T-helper 2 cell treated with Interferon-gamma antibody and Interleukin-4, amounts not matched to agents 5 μg/mL and 100 μg/mL, for 36 hours (primary cell): ENCODE measurements at places on chromosomes 13 and 19.

DNA sequence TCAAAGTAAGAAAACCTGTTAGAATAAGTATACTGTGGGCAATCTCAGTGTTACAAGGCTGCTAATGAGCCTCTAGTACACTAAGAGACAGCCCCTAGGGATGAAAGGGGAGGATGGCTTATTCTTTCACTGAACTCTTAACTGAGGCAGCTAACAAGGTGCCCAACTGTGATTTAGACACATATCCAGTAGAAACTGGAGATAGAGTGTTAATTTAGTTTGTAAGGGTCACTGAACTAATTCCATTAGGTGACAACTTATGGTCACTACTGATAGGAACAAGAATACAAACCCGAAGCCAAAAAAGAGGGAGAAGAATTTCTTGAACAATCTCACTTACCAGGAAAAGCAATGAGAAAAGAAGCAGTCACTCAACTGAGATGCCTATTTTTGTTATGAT is 1010.6 kb downstream of the PCDH9 start:
- no peak overlapping the region for H3K4me3 ChIP-seq
- DNase-seq, result no peak
- H3K4me1 ChIP-seq, result peaks cover 3% of the 10 kb centered on the region
- no peaks in the 10 kb centered on the region for H3K27me3 ChIP-seq
- no peak overlapping the region for H3K27ac ChIP-seq

DNA sequence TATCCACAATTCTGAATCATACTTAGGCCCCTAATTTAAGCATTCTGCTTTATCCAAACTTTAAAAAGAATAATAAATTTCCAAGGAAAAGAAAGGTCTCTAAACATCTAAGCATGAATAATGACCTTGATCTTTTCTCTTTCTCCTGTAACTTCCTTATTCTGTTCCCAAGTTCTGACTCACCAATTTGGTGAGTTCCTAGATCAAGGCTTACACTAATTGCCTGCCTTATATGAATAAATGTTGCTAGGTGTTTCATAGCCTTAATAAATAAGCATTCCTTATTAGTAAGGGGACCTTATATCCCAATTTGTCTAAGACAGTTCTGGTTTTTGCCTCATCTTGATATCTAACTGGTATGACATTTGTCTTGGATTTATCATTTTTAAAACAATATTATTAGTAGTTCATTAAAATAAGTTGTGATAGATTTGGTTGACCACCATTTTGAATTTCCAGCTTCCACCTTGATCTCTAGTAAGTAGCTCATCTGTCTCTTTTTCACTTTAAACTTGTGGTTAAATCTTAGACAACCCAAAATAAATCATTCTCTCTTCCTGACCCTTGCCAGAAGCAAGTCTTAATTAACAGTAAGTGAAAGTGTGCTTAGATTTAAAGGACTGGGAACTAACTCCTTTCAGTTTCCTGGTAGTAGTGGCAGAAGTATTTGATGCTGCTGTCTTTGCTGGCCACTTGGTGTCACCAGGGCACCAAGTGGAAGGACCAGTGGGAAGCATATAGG is 121.2 kb upstream of the MLNR start:
- no peaks in the 10 kb centered on the region for H3K36me3 ChIP-seq
- H3K27me3 ChIP-seq, result no peaks in the 10 kb centered on the region
- H3K4me3 ChIP-seq, result no peak overlapping the region

DNA sequence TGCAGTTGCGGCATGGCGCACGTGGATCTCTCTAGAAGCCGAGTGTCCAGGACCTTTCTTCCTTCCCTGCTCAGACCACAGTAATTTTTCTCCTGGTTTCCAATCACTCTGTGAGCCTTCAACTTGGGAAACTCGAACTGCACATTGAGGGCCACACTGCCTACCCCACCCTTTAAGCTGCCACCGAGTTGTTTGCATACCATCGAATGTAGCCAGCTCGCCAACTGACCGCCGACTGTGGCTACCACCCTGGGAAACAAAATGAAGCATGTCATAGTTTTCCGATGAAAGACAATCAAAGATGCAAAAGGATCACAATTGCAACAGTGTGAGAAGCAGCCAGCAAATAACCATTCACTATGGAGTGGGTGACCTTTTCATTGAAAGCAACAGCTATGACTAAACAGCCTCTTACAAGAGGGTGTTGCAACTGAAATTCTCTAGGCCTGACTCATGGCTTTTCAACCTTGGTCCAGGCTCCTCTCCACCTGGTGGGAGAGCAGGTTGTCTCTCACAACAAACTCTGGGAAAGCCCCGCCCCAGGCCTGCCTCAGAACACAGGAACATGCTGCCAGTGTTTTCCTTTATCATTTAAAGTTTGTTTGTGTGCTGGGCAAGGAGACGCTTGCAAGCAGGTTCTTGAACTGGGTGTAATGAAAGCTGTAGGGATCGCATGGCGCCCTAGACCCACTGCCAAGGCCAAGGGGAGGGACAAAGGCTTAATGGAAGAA is 141.7 kb upstream of the SERP2 start:
- no peak for DNase-seq
- H3K4me1 ChIP-seq, result no peaks in the 10 kb centered on the region
- H3K4me3 ChIP-seq, result no peak overlapping the region
- H3K27ac ChIP-seq, result no peak overlapping the region
- peaks cover 28% of the 10 kb centered on the region for H3K27me3 ChIP-seq

- H3K27ac ChIP-seq, result no peak overlapping the region
- no peaks in the 10 kb centered on the region for H3K27me3 ChIP-seq
- H3K4me1 ChIP-seq, result no peaks in the 10 kb centered on the region
- no peak for DNase-seq
- H3K36me3 ChIP-seq, result no peaks in the 10 kb centered on the region
Measured at GRCh38 chr13:86572115-86572514, 772.9 kb upstream of the SLITRK6 start.

GRCh38 chr13:37229931-37230330 is 124.5 kb upstream of the CSNK1A1L start:
- DNase-seq, result no peak
- no peaks in the 10 kb centered on the region for H3K36me3 ChIP-seq
- H3K4me3 ChIP-seq, result no peak overlapping the region
- H3K27me3 ChIP-seq, result no peaks in the 10 kb centered on the region
- H3K27ac ChIP-seq, result no peak overlapping the region

- no peak overlapping the region for H3K4me3 ChIP-seq
- H3K4me1 ChIP-seq, result no peaks in the 10 kb centered on the region
- H3K36me3 ChIP-seq, result no peaks in the 10 kb centered on the region
Measured at GRCh38 chr13:36074659-36075058, 56.5 kb downstream of the DCLK1 start.

- no peaks in the 10 kb centered on the region for H3K36me3 ChIP-seq
- no peak overlapping the region for H3K4me3 ChIP-seq
- H3K4me1 ChIP-seq, result no peaks in the 10 kb centered on the region
- no peaks in the 10 kb centered on the region for H3K27me3 ChIP-seq
Measured at GRCh38 chr13:75175575-75175974, 306.4 kb downstream of the TBC1D4 start.

DNA sequence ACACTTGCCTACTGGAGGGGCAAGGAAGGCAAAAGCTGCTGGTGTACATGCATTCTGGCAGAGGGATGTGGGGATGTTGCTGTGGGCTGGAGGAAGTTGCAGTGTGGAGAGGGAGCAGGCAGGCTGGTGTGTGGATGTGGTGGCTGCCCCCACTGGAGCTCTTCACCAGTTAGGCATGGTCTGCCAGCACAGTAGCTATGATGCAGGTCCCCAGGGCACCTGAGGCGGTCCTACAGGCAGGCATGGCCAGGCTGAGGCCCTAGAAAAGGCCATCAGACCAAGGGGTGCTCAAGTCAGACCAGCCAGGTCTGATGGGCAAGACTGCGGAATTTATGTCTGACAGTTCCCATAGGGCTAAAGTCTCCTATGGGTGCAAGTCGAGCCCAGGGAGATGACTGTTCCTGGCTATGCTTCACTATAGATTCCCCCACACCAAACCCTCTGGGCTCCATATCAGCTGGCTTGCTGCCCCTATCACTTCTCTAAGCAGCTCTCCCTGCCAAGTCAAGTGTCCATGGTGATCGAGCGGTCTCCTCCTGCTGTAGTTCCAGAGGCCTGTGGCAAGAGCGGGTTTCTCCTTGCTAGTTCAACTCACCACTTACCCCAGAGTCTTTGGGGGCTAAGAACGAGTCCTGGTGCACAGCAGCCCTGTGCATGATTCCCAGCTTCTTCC is 473.1 kb downstream of the TDRD3 start:
- no peaks in the 10 kb centered on the region for H3K36me3 ChIP-seq
- H3K4me1 ChIP-seq, result no peaks in the 10 kb centered on the region
- H3K4me3 ChIP-seq, result no peak overlapping the region
- no peaks in the 10 kb centered on the region for H3K27me3 ChIP-seq
- DNase-seq, result no peak

GRCh38 chr13:106349080-106349931 is 186.2 kb downstream of the EFNB2 start:
- H3K27me3 ChIP-seq, result peaks cover 29% of the 10 kb centered on the region
- H3K4me3 ChIP-seq, result no peak overlapping the region
- H3K27ac ChIP-seq, result no peak overlapping the region
- no peaks in the 10 kb centered on the region for H3K4me1 ChIP-seq
- H3K36me3 ChIP-seq, result no peaks in the 10 kb centered on the region

DNA sequence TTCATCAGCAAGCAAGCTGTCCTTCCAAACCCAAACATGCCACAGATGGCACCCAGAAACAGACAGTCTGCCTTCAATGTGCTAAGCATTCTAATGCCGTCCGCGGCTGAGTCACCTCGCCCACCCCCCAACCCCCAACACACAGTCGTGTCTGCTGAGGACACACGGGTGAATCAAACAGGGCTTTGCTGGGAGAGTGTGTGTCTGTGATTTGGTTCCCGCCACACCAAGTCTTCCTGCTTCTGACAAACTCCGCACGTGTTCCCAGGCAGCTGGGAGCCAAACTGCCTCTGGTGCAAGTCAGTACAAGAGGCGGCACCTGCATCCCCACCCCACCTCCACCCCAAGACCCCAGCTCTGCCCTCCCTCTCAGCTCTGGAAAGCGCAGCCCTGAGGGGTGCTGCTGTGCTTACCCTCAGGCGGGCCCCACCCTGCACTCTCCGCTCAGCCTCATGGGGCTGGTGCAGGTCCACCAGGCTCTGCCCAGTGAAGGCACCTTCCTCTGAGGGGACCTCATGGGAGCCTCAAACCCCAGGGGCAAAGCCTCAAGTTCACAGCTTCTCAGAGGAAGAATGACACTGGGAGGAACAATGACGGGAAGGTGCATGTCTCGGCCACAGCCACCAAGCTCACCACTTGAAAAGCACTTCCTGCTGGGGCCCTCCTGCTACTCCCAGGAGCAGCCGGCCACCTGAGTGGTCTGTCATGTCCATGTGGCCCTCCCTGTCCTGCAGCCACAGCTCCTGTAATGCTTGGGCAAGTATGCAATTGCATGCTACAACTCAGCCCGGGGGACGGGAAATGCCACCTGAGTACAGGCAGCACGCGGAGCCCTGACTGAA is 15.0 kb upstream of the SLC35E1 start:
- H3K27ac ChIP-seq, result peak overlapping the region; percentile 89
- H3K4me3 ChIP-seq, result peak overlapping the region; percentile 87
- H3K36me3 ChIP-seq, result no peaks in the 10 kb centered on the region
- peaks cover 63% of the 10 kb centered on the region for H3K4me1 ChIP-seq
- H3K27me3 ChIP-seq, result no peaks in the 10 kb centered on the region

GRCh38 chr19:12834976-12835757 is 788 bp upstream of the RTBDN start:
- H3K27ac ChIP-seq, result no peak overlapping the region
- H3K36me3 ChIP-seq, result no peaks in the 10 kb centered on the region
- H3K4me3 ChIP-seq, result no peak overlapping the region
- H3K27me3 ChIP-seq, result peaks cover 71% of the 10 kb centered on the region

- no peak for DNase-seq
- H3K4me3 ChIP-seq, result no peak overlapping the region
- no peak overlapping the region for H3K27ac ChIP-seq
- H3K4me1 ChIP-seq, result no peaks in the 10 kb centered on the region
- no peaks in the 10 kb centered on the region for H3K36me3 ChIP-seq
Measured at GRCh38 chr13:40472427-40473220, 193.8 kb downstream of the FOXO1 start.
